OCI-LY7 (cell line): ENCODE measurements at places on chromosomes 4 and X.
A peak's percentile ranks its signal among the peaks of the same experiment; 100 is the strongest.

DNA sequence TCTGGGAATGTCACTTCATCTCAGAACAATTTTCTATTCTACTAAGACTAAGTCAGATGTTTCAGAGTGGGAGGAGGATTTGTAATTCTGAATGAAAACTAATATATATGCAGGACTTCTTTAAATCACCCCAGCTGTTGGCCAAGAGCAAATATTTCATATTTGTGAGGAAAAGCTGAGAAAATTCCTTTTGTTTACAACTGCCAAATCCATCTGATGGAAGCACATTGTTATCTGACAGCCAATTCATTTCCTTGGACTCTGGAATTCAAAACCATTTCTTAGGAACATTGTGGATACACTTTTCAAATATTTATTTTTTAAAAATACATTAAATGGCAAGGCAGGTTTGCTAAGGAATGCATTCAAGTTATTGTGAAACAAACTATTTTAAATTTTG, 8.0 kb downstream of the SLIT2 start:
- DNase-seq, result no peak

GRCh38 chr4:53981567-53981966, 82.8 kb downstream of the CHIC2 start:
- DNase-seq, result no peak

DNA sequence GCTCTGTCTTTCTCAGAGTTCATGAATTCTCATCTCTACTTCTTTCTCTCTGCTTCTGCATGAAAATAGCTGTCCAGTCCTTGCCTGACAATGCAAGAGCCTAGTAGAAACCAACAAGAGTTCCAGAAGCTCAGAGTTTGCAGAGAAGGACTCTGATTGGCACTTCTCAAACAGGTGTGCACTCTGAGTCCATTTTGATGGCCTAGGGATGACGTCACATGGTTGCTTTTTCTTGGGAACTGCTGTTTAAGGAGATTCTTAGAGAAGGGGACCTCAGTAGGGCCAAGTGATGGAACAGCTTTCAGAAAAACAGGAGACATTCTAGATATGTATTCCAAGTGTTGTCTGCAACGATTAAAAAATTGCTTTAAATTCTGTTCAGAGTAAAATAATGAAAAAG, 56.8 kb downstream of the HMGB2 start:
- DNase-seq, result no peak

- no peak for DNase-seq
Observed at GRCh38 chrX:40290517-40290916, 192.8 kb upstream of the BCOR start.

DNA sequence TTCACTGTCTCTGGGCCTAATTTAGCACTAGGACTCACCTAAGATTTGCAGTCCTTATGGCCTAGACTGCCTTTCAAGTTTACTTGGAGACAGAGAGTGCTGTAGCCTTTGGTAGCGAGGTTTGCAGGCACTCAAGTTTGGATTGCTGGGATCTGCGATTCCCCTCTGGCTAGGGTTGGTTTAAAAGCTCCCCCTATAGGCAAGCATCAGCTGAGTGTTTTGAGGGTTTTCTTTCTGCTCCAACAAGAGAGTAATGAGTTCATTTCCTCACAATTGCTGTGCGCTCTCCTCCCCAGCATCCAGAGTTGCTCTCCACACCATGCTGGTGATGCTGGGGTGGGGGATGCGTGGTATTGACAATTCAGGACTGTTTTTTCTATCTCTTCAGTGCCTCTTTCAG, 206.9 kb downstream of the GLUD2 start:
- no peak for DNase-seq

GRCh38 chr4:121228848-121229247, 64.7 kb upstream of the TNIP3 start:
- no peak for DNase-seq

GRCh38 chrX:66233209-66233608, 69.2 kb downstream of the HEPH start:
- DNase-seq, result no peak

DNA sequence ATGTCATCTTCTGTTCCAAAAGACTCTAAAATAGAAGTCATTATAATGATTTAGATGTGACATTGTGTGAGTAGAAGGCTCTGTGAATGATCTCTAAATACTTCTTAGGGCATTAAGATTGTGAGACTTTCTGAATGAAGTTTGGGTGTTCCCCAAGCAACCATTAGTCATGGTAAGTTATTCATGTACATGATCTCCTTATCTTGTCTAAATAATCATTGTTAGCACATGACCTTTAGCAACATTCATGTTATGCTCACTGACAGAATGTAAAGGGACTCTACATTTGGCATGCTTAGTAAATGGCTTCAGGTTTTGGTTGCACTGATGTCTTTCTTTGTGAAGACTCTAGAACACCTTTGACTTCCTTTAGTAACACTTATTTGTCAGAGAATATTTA, 140.8 kb upstream of the AGA start:
- DNase-seq, result no peak

- DNase-seq, result no peak
Observed at GRCh38 chr4:10973686-10974085, 289.1 kb upstream of the CLNK start.

- DNase-seq, result no peak
Observed at GRCh38 chr4:47203593-47203992, 172.2 kb downstream of the GABRB1 start.

DNA sequence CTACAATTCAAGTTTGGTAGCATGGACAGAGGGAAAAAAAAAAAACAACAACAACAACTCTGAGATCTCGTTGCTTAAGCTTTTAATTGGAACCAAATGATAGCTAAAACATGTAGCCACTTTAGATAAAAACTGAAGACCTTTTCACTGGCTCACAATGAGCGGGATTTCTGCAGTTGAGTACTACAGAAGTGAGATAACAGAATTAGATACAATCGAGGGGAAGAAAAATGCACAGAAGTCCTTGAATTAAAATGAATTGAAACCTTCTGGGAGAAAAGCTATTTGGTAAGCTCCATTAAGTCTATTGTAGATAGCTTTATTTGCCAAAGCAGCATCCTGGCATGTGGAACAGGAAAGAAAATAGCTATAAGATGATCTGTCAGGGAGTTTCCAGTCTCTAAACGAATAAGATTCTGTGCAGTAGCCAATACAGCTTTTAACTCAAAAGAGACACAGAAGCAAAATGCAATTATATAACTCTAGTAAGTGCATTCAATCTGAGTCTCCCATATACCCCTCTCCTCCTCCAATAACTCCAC, 248.5 kb downstream of the ENOX2 start:
- DNase-seq, result no peak

- no peak for DNase-seq
Observed at GRCh38 chr4:125992891-125993290, 678.1 kb downstream of the FAT4 start.

- DNase-seq, result no peak
Observed at GRCh38 chrX:65723706-65724105, 56.3 kb downstream of the MSN start.

- DNase-seq, result no peak
Observed at GRCh38 chr4:153934688-153935017, 145.8 kb upstream of the SFRP2 start.

DNA sequence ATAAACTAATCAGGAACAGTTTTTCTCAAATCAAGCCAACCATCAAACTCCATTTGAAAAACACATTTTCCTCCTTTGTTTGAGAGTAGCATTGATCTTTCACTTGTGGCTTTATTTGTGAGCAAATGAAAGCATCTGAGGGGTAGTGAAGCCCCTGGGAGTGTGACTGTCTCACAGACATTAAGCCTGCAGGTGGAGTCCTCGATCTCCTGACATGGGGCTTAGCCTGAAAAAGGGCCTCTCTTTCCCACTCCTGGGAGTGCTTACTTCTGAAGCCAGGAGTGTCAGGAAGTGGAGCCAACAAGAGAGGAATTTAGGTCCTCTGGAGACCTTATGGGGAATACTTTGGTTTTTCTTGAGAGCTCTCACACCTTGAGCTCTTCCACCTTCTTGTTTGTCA, 158.2 kb upstream of the SFRP2 start:
- DNase-seq, result no peak

GRCh38 chrX:78387364-78387763, 60.0 kb upstream of the CYSLTR1 start:
- DNase-seq, result no peak

GRCh38 chrX:139924696-139925095, 8.2 kb downstream of the ATP11C start:
- no peak for DNase-seq

- no peak for DNase-seq
Observed at GRCh38 chrX:109914114-109914849, 88.6 kb upstream of the TMEM164 start.

GRCh38 chr4:16532240-16532970, 306.1 kb upstream of the TAPT1 start:
- DNase-seq, result no peak

DNA sequence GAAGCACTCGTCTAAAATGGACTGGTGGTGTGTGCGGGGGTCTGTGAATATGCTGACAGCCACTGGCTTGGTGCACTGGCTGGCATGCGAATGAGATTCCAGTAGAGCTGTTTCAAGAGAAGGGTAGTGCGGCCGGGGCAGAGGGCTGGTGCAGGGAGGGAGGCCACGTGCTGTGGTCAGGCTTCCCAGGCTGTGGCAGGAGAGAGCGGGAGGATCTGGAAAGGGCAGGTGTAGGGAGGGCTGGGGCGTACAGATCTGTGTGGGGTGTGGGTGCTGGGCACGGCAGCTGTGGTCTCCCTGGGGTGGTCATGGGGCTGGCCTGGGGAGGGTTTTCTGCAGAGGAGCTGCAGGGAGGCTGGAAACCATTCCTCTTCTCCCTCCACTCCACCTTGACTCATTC, 30.2 kb downstream of the SORCS2 start:
- no peak for DNase-seq

DNA sequence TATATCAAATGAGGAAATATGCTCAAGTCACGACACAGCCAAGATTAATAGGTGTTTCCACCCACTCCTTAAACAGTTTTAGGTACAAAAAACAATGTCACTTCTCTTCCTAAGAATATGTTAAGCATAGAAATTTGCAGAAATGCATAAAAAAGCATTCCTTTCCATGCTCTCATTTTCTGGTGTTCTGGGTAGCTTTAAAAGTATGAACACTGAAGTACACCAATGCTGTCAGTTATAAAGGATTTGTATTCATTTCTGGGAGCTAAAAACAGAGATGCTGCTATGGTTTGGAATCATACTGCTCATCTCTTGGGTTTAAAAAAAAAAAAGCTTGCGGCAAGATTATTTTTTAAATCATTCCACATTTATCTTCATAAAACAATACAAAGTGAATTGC, 20.8 kb downstream of the SH3RF1 start:
- DNase-seq, result no peak

- DNase-seq, result no peak
Observed at GRCh38 chr4:7155590-7156071, 36.7 kb upstream of the SORCS2 start.

- DNase-seq, result no peak
Observed at GRCh38 chr4:33709247-33709646, 2535.1 kb downstream of the ARAP2 start.

DNA sequence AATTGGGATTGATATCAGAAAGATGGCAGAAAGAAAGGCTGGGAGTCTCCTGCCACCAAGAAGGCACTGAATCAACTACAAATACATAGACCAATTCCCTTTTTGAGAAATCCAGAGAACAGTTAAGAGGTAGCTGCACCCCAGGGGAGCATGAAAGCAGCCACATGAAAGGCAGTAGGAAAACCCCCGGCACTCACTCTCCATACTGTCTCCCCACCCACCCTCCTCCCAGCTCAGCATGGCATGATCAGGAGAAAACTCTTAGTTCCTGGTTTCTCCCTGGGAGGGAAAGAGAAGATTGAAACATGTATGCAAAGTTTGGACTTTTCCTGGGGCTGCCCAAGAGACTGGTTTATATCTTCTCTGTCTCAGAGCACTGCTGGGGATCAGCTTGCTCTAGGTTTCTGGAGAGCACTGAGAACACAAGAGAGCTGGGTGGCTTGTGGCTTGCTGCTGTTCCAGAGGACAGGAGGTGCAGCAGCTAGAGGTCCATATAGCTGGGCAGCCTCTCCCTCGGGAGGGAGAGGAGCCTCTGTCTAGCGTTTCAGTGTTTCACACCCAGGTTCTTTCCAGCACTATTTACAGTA, 305.7 kb downstream of the PDGFC start:
- DNase-seq, result no peak

GRCh38 chr4:176782794-176783193, 9.9 kb downstream of the VEGFC start:
- no peak for DNase-seq

- DNase-seq, result no peak
Observed at GRCh38 chrX:30831082-30831481, 58.0 kb downstream of the TAB3 start.

DNA sequence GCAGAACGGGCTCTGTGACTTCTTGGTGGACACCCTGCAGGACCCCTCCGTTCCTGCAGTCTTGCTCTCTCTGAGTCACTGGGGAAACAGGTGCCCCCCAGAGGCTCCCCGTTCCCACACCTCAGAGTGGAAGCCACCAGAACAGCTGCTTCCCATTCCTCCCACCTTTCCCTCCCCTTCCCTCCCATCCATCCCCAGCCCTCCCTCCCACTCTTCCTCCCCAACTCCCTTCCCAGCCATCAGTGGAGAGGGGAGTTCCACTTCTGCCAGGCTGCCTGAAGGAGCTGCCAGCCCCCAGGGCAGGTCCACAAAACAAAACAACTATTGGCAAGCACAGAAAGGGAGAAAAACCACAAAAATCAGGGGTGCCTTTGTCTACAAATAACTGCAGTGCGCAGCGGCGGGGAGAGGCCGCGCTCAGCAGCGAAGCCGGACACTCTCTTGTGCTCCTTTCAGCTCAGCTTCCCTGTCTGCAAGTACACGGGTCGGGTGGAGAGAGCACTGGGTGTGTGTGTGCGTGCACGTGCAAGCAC, 8.1 kb downstream of the SSR4 start:
- no peak for DNase-seq

- DNase-seq, result no peak
Observed at GRCh38 chrX:44225667-44226066, 117.8 kb downstream of the EFHC2 start.

GRCh38 chr4:3655485-3655884, 110.7 kb upstream of the ADRA2C start:
- peak; percentile 38 for DNase-seq
